AG08395 (cell line): ENCODE measurements at places on chromosomes 12 and 14.

DNA sequence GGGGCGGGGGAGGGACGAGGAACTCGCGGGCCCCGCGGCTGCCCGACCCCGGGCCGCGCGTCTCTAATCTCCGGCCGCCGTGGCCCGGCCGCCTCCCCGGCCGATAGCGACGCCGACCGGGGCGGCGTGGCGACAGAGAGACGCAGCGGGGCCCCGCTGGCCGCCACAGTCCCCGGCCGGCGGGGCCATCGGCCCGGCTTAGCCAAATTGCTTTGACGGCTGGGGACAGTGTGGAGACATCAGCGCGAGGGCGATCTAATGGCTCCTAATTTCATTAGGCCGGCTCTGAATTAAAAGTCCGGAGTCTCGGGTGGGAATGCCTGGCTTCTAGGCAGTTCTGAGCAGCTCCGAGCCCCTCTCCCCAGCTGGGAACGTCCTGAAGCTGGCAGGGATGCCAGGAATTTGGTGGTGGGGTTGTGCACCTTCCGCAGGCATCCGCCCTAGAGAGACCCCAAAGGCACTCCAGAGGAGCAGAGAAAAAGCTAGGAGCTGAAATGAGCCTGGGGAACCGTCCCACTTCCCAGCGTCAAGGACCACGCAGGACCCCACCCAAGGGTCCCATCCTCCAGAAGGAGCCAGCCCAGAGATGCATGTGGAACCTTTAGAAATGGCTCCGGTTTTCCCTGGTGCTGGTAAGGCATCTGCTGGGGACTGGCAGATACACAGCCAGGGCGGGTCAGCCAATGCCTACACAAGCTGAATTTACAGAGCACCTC is 9.6 kb downstream of the TBX5 start:
- DNase-seq = no peak

DNA sequence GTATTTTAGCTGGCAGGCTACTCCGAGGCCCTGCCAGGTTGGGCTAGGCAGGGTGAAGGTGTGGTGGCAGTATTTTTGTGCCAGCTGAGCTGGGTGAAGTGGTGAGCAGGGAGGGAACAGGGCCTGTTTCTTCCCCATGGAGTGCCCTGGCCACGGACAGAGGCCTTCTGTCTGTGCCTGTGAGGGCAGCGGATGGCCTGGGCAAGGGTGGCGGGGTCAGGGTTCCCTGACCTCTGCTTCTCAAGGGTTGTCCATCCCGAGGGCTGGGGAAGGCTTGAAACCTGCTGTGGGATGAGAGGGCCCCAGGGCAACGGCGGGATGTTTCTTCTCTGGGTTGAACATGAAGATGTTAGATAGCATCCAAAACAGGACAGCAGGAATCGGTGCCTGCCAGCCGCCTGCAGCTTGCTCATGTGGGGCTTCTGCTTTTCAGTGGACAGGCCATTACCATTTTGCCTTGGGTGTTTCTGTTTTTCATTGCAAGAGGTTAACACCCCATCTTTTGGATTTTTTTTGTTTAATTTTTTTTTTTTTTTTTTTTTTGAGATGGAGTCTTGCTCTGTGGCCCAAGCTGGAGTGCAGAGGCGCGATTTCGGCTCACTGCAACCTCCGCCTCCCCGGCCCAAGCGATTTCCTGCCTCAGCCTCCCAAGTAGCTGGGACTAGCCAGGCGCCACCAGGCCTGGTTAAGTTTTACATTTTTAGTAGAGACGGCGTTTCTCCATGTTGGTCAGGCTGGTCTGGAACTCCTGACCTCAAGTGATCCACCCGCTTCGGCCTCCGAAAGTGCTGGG is 3.3 kb downstream of the MTA1 start:
- no peak for DNase-seq

DNA sequence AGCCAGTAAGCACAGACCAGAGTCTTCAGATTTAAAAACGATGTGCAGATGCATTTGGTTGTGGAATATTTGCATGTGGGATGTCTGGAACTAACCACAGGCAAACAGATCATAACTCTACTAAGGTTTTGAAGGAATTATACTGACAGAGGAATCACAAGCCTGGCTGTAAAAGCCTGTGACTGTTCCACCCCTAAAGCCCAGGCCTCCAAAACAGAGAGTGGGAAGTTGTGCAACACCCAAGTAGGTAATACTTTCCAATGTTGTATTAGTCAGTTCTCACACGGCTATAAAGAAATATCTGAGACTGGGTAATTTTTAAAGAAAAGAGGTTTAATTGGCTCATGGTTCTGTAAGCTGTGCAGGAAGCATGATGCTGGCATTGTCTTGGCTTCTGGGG is 68.1 kb upstream of the DCD start:
- no peak for DNase-seq

GRCh38 chr12:103268831-103269514 is 226.8 kb downstream of the C12orf42 start:
- no peak for DNase-seq

GRCh38 chr14:59098377-59098776 is 90.1 kb upstream of the DAAM1 start:
- peak; percentile 66 for DNase-seq

GRCh38 chr14:67934087-67934486 is 114.5 kb downstream of the RAD51B start:
- DNase-seq = peak; percentile 80

DNA sequence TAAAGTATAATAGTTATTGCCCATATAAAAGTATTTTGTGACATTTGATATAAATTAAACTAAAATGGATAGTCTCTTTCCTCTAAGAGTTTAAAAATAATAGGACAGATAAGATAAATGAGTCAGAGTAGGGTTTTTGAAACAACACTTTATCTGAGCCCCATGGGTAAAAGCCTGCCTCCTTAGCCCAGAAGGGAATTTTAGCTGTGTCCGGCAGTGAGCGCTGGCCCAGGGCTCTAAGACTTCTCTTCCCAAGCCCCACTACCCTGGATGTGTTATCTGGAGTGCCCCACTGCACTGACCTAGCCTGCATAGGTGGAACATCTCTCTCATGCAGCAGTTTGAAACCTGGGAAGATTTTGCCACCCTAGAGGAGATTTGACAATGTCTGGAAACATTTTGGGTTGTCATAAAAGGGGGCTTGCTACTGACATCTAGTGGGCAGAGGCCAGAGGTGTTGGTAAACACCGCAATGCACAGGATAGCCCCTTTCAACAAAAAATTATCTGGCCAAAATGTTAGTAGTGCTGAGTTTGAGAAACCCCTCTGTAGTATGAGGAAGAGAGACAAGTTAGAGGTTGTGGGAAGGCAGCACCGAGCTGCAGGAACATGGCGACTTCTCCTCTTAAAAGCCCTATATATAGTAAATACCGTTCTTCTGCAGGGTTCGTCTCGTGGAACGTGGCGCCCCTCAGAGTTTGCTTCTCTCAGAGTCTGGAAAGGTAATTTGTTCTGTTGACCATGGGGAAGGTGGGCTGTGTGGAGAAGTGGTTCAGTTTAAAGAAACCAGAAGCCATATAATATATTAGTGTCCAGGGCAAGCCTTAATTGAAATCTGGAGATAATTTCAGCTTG is 29.3 kb upstream of the ATF1 start:
- peak; percentile 37 for DNase-seq

- DNase-seq = peak; percentile 79
Measured at GRCh38 chr14:71591929-71592328, 340.3 kb upstream of the RGS6 start.

DNA sequence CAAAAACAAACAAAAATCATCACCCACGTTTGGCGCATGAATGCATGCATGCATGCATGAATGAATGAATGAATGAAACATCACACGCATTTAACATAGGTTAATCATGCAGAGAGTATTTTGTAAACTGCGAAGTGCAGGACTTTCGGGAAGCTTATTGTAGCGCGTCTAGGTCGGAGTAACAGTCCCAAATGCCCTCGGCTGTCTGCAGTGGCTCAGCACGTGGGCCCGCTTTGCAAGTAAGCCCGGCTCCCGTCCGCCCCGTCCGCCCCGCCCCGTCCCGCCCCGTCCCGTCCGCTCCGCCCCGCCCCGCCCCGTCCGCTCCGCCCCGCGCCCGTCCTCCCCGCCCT is 263 bp upstream of the IFT81 start:
- no peak for DNase-seq

- no peak for DNase-seq
Measured at GRCh38 chr12:76633415-76633814, 73.8 kb upstream of the OSBPL8 start.

- DNase-seq = no peak
Measured at GRCh38 chr12:84689638-84690037, 223.0 kb downstream of the SLC6A15 start.

DNA sequence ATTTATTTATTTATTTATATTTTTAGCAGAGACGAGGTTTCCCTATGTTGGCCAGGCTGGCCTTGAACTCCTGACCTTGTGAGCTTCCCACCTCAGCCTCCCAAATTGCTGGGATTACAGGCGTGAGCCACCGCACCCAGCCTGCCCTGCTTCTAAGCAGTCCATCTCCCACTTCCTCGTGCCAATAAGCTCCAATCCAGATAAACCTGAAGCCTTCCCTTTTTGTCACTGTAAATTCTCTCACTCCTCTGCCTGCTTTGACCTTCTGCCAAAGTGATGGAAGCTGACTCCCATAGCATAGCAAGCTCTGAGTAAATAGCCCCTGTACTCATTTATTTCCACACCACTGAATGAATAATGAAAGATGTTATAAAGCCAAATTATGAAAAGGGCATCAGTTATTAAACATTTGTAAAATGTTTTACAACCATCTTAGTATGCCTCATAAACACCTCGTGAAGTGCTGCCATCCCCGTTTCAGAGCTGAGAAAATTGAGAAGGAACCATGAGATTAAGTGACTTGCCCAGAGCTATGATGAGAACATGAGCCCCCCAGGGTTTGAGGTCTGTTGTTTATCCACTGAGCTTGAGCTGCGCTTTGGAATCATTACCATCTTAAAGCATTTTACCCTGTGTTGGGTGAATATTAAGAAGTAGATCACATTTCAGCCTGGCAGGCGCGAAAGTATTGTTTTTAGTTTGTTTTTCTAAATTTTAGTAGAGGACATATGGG is 30.4 kb downstream of the MANSC1 start:
- DNase-seq = no peak

- no peak for DNase-seq
Measured at GRCh38 chr12:88576866-88577265, 3.4 kb downstream of the KITLG start.

DNA sequence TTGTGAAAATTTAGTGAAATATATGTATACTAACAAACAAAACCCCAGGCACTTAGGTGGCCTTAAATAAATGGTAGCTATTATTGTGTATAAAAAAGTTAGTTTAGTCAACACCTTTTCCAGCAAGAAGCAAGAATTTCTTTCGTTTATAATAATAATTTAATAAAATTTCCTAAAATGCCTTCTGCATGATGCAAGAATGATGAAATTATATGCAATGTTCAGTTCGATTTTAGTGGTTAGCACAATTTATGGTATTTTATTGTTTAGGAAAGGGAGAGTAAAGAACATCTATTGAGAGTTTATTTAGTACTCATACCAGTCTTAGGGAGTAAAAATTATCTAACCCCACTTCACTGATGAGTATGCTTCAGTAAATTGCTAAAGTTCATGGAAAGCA is 290.8 kb downstream of the APAF1 start:
- no peak for DNase-seq

DNA sequence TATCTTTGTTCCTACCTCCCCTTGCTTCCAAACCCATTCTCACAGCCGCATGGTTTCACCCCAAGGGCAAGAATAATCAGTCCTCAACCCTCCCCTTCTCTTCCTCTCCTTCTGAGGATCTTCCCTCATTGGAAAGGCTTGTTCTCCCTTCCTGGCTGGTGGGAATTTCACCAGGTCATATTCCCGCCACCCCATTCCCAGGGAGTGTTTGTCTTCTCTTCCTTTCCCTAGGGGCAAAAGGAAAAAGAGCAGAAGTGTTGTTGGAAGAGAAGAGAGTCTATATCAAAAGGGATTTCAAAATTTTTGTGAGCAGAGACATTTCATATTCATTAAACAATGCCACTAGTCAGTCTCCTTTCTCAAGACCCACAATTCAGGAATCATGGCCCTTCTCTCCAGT is 176.9 kb downstream of the ANO2 start:
- no peak for DNase-seq

DNA sequence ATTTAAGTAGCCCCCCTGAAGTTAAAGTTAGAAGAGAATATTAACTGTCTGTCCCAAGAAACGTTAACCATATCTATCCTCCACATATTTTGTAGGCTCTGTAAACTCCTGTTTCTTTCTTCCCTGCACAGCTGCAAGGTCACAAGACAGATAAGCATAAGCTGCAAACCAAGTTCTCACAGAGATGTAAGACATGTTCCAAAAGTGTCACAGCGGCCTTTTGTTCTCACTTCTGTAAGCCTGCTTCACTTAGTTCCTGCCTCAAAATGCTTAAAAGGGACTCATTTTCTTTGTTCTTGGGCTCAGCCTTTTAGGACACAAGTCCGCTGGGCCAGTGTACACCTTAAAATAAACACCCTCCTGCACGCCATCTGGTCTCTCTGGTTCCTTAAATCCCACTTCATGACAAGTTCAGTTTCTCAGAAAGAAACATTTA is 3.2 kb downstream of the RNASE1 start:
- no peak for DNase-seq

DNA sequence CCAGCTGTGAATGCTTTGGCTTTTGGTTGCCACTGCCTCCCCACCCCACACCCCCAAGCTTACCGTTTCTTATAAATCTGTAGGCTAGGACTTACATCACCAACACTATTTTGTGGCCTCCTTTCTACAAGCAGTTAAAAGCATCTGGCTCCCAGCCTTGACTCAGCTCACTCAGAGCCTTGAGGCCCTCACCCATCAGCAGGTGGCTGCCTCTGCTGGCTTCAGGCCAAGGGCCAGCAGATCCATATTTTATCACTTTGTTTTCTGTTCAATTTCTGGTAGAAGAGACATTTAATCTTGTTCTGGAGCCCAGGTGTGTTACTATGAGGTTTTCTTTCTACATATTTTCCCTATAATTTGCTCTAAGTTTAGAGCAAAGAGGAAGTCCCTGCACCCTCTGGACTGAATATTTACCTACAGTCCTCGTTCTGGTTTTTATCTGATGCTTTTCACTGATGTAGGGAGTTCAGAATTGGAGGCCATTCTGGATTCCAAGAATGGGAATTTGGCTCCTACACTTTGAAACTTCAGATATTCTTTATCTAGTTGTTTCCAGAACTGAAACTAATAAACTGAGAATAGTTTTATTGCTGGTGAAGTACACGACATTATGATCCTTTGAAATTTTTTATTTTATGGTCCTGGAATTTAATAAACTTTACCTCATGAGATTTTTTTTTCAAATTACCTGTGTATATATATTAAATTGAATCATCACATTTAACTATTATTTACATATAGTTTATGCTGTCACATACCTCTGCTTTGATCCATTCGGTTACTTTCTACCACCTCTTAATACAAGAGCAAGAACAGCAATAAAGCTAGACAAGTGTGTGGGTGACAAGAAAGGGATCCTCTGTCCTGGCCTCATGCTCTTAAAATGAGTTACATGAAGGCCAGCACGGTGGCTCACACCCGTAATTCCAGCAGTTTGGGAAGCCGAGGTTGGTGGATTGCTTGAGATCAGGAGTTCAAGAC is 22.2 kb downstream of the PLBD1 start:
- no peak for DNase-seq

- no peak for DNase-seq
Measured at GRCh38 chr12:128755566-128755965, 68.2 kb downstream of the SLC15A4 start.
